ENCODE measurements at places on chromosomes 7 and 10.

DNA sequence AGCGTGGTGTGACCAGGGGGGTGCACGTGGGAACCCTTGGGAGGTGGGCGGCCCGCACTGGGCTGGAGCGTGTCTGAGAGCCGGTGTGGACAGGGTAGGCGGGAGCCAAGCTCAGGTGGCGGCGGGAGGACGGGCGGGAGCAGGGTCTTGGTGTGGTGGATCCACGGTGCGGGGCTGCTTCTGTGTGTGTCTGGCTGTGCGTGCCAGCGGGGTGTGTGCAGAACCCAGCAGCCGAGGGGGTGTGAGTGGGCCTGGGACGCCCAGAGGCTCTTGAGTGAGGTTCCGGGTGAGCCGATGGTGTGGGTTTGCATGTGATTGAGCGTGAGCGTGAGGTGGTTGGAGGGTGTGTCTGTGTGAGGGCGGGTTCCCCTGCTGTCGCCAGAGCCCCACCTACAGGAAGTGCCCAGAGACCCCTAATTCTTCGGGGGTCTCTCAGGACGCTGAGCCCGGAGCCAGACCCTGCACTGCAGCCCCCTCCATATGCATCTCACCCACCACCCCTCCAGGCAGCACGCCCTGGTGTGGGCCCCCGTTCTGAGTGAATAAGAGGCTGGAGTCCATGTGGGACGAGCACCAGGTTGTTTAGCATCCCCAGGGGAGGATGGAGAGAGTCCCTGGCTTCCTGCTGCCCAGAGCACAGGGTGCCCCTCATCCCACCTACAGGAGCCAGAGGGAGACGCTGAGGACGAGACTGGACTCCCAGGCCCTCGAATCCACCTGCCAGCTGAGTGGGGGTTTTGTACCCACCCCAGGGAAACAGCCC, 78.2 kb downstream of the ELFN1 start:
- DNase-seq: no peak

DNA sequence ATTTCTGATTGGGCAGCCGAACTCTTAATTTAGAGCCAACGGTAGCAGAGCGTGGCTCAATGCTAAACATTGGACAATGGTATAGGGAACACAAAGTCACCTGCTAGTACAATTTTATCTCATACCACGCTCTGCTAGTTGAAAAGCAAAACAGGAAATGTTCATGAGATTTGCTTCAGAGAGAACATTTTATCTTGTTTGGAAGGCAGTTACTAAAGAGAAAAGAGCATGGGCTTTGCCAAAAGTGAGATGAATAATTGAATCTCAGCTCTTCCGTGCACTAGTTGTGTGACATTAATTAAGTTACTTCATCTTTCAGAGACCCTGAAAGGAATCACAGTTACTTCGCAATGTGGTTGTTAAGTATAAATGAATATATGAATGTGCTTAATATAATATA, 161.5 kb upstream of the FAM13C start:
- DNase-seq: no peak

- no peak for DNase-seq
These were observed 200.8 kb downstream of the ELMO1 start for GRCh38 chr7:37247861-37248260.

DNA sequence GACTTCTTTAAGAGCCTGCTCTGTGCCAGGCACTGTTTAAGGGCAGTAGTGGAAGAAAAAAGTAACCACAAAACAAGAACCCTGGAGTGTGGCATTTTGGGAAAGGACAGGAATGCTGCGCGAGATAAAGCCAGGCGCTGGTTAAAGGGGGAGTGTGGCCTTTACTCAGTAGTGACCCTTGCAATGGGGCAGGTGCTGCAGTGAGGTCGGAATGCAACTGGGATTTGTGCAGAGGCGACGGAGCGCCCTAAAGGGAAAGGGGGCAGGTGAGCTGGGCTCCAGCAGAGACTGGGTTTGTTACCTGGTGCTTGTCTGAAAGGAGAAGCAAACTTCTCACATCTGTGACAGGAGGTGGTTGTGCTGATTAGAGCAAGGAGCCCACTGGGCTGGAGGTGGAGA, 263.6 kb downstream of the ACTR3B start:
- DNase-seq: no peak

DNA sequence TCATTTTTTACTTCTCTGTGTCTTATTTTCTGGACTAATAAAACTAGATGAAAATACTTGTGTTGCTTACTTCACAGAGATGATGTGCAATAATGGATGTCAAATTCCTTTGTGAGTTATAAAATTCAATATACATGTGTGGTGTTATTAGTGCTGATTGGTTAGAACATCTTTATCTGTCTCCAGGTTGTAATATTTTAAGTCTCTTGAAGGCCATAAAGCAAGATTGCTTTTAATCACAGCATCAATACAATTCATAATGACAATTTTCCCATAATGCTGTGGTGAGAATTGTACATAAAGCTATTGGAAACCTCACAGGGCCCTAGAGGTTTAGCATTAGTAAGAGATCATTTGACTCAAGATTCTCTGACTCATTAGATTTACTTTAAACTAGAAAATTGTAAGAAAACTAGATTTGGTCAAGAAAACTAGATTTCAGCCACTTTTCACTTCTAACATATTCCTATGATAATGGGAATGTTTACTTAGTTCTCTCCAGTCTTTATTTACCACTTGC, 963.7 kb downstream of the REEP3 start:
- DNase-seq: no peak

DNA sequence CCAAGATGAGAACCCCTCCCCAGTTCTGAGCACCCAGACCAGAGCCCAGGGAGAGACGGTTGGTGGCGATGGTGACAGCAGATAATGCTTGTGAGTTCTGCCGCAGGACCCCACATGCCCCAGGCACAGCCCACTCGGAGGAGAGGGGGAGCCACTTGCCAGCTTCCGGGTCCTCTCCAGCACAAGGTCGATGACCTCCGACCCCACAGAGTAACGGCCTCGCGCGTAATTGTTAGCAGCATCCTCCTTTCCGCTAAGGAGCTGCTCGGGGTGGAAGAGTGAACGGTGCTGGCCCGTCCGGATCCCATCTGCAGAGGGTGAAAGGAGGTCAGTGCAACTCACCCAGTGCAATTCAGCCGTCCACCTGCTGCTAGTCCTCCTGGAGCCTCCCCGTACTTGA, 9.5 kb downstream of the TUBAL3 start:
- no peak for DNase-seq

DNA sequence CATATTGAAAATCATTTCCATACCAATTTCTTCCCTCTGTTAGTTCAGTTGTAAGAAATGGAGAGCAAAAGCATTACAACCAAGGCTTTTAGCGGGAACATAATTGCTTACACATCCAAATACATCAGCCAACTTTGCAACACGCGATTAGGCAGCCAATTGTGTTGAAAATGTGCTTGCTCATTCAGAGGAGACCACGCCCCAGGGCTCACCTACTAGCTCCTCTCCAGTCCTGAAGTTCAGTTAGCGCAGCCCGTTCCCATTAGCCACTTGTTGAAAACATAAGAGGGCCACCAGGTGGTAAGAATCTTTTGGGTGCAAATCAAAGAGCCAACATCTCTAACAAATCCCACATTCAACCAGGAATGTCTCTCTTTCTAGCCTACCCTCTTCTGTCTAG, 213.2 kb upstream of the MDFIC start:
- no peak for DNase-seq

- DNase-seq: no peak
These were observed 96.0 kb upstream of the ADO start for GRCh38 chr10:62708569-62708968.

GRCh38 chr7:75980430-75981202, 13.8 kb downstream of the TMEM120A start:
- no peak for DNase-seq

- DNase-seq: no peak
These were observed 4.9 kb upstream of the FAM53B start for GRCh38 chr10:124748953-124749645.

- DNase-seq: no peak
These were observed 165.5 kb downstream of the MLLT10 start for GRCh38 chr10:21699575-21699974.

GRCh38 chr10:52541006-52541473, 227.0 kb downstream of the DKK1 start:
- no peak for DNase-seq

- no peak for DNase-seq
These were observed 82.3 kb upstream of the GPR26 start for GRCh38 chr10:123583639-123584418.

DNA sequence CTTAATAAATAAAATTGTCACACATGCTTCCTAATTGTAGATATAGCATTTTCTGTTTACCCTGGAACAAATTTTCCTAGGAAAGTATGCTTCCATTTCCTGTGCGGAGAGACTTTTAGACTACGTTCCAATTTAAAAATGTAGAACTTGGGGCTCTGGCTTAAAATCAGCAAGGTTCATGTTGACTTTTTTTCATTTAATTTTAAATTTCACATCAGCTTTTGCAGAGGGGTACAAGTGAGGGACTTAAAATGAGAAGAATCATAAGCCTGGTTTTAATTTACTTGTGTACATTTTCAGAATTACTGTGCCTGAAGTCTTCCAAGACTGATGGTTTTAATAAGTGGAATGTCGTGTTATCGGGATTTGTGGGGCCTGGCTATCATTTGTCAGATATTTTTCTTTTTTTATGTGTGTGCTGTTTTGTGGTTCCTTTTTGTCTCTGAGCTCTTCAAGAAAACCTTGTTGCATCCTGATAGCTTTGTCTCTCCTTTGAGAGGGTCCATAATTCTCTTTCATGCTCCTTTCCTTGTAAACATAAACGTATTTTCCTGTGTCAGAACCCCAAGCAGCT, 8.8 kb upstream of the ATRNL1 start:
- DNase-seq: no peak

DNA sequence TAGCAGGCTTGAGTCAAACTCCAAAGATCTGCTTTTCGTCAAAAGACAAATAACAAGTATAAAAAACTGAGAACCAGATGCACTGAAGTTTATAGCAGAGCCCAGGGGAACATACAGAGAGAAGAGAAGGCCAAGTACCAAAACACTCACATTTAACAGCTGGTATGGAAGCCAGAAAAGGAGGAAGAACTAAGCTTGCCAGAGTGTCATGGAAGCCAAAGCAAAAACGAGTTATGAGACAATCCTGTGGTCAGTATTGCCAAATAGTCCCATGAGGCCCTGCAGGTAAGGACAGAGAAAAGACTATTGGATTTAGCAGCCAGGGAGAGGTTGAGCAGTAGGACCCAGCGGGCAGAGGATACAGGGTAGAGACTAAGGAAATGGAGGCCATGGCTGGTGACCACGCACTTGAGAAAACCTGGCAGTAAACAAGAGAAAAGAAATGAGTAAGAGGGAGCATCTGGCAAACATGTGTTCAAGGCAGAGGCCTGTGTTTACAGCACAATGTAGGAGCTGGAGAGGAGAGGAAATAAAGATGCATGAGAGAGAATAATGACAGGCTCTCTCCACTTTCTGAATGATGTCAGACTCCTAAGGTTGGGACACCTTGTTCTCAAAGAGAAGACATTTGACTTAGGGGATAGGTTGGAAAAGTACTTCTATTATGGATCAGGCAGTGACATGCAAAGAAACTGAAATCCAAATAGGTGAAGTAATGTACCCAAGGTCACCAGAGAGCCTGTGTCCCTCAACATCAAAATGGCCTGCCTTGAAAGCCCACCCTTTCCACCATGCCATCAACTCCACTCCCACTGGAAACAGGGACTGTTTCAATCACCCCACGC, 9.1 kb downstream of the CREB3L2 start:
- no peak for DNase-seq

- DNase-seq: no peak
These were observed 197.8 kb upstream of the CDCA7L start for GRCh38 chr7:22143491-22143890.

DNA sequence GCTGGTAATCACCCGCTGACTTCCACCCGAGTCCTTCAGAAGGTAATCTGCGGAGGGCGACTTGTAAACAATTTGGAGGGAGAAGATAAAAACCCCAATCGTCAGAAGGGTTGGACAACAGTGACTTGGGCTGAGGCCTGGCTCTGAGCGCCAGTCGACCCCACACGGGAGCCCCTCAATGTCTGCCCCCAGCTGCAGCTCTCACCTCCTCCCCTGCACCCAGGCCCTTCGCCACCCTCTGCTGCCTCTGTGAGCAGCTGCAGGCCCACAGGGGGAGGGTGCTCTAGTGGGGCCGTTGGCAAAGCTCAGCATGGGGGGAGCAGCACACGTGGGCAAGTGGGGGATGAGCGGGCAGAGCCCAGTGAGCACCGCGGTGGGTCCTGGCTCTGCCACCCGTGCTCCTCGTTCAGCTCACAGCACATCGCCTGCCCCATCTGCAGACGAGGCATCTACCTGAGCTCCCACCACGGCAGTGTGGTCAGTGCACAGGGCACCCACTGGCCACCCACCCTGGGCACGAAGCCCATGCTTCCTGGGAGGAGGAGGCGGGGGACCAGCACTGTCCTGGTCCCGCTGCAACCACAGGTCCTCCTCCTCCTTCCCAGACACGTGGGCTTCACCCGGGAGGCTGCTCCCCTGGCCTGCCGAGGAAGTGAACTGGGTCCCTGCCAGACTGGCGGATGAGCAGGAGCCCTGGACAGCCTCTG, 280.5 kb downstream of the ELFN1 start:
- DNase-seq: no peak

GRCh38 chr10:35565602-35566081, 39.5 kb upstream of the GJD4 start:
- DNase-seq: no peak

- no peak for DNase-seq
These were observed 617 bp upstream of the FOXI2 start for GRCh38 chr10:127736222-127736914.

GRCh38 chr10:132062116-132062515, 3.6 kb upstream of the JAKMIP3 start:
- DNase-seq: no peak

DNA sequence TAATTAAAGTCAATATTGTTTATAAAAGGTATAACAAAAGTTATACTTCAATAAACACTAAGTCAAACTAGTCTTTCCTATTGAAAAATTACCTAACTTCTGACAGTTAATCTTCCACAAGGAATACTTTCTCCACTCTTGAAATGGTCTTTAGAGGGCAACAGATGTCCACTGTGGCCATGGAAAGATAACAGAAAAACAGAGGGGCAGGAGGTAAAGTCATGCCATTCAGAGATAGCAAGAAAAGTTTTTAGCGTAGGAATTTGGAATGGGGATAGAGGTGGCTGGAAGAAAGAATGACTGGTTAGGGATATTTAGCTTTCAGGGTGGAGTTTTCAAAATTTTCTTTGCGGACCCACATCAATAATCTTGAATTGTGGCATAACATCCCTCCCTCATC, 34.7 kb downstream of the HYCC1 start:
- DNase-seq: no peak

DNA sequence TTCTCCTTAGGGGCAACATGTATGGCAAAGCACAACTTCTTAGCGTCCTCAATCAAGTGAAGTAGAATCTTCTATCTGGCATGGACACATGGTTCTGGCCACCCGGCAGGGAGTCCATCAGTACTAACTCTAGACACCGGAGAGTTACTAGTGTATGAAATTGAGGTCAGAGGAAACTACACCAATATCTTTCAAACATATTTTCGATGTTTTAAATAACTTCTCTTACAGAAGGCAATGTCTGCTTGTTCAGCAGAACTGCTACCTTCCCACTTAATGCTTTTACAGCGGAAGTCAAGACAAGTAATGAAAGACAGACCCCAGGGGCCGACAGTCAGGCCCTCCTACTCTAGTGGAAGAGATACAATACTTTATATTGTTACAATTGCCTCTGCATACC, 89.9 kb downstream of the RNF216 start:
- no peak for DNase-seq

Measured in stimulated activated CD8-positive, alpha-beta memory T cell treated with anti-CD3 and anti-CD28 coated beads, Interleukin-4, amount 100 ng/mL, for 1 hour (primary cell).